ENCODE measurements at places on chromosomes 11 and 22. TPM values are rescaled to one million over a fixed set of nuclear protein-coding genes. Genes with fewer than 3 reads are reported as not detected.

Gene KIRREL3
- 0.13 TPM for total RNA-seq

Gene PANX2
- total RNA-seq: 1.8 TPM

Gene GRK3
- 4.2 TPM for total RNA-seq

Gene MS4A6A
- 22.2 TPM for total RNA-seq

Gene MPZL3
- 120 TPM for total RNA-seq

DNA sequence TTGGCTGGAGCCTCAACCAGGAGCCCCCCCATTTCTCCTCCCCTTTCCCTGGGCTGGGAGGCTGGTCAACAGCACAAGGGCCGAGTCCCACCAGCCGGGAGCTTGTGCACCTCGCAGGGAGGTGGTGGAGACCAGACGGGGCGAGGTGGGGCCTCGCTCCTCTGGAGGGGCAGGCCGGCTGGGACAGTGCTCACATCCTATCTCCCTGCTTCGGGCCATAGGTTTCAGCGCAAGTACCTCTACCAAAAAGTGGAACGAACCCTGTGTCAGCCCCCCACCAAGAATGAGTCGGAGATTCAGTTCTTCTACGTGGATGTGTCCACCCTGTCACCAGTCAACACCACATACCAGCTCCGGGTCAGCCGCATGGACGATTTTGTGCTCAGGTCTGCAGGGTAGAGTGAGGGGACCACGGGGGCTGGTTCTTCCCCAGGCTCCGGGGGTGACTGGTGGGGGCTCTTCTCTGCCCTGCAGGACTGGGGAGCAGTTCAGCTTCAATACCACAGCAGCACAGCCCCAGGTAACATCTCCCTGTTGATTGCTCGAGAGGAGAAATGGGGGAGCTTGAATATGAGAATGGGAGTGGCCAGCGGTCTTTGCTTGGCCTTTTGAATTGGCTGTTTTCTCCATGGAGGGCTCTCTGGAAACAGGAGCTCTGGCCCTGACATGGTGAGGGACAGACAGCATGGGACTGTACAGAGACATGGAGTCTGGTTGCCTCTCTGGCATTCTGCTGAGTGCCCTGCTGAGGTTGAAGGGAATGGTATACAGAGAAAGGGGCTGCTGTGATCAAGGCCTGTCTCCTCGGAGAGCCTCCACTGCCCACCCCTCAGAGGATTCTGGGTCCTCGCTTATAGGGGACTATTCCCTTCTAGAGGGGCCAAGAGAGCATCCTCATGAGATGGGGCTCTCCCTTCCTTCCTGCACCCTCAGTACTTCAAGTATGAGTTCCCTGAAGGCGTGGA is 3.3 kb downstream of the SIDT2 start:
- DNase-seq: no peak

- no peak for DNase-seq
These were observed 40.9 kb downstream of the CSRP3 start for GRCh38 chr11:19160847-19161246.

GRCh38 chr11:46360878-46361277 is 13.6 kb downstream of the DGKZ start:
- no peak for DNase-seq

- no peak for DNase-seq
These were observed 131.6 kb downstream of the FBXO7 start for GRCh38 chr22:32606181-32606580.

DNA sequence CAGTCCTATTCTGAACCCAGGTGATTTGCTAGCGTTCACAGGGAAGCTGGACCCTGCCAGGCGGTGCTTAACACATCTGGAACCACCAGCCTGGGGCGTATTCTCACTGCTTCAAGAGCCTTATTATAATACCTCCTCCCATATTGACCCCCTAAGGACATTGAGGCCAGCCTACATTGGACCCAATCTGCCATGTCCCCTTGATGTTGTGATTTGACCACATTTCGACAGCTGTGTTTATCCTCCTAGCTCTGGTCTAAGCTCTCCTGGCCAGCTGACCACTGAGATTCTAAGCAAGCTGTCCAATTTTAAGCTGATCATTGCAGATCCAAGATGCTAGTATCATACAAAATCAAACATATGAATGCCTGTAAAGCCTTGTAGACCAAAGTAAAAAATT is 148.1 kb upstream of the BLID start:
- DNase-seq: no peak

DNA sequence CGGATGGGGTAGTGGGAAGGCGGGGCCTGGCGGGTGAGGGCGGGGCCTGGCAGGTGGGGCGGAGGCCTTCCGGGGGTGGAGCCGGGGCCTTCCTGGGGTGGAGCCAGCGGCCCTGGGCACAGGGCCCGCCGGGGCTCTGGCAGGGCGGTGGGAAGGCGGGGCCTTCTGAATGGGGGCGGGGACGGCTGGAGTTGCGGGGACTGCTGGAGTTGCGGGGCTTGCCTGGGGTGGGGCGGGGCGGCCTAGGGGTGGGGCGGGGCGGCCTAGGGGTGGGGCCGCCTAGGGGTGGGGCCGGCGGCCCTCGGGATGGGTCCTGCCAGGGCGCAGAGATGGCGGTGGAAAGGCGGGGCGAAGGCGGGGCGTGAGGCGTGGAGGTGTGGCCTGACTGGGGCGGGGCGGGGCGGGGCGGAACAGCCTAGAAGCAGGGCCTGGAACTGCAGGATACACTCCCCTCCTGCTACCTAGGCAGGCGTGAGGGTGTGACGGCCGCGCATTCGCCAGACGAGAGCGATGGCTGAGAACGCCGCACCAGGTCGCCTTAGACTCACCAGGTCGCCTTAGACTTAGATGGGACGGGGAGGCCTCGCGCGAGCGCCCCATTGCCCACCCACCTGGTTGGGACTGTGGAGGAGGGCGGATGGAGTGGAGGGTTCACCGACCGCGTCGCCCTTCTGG is 19.3 kb downstream of the RRP7A start:
- DNase-seq: peak; percentile 95

All from lower leg skin (tissue), 4 donors.